ENCODE measurements at places on chromosomes 12 and 14.

- DNase-seq = peak; percentile 23
Measured at GRCh38 chr12:127280393-127281275, 986.3 kb upstream of the TMEM132C start.

DNA sequence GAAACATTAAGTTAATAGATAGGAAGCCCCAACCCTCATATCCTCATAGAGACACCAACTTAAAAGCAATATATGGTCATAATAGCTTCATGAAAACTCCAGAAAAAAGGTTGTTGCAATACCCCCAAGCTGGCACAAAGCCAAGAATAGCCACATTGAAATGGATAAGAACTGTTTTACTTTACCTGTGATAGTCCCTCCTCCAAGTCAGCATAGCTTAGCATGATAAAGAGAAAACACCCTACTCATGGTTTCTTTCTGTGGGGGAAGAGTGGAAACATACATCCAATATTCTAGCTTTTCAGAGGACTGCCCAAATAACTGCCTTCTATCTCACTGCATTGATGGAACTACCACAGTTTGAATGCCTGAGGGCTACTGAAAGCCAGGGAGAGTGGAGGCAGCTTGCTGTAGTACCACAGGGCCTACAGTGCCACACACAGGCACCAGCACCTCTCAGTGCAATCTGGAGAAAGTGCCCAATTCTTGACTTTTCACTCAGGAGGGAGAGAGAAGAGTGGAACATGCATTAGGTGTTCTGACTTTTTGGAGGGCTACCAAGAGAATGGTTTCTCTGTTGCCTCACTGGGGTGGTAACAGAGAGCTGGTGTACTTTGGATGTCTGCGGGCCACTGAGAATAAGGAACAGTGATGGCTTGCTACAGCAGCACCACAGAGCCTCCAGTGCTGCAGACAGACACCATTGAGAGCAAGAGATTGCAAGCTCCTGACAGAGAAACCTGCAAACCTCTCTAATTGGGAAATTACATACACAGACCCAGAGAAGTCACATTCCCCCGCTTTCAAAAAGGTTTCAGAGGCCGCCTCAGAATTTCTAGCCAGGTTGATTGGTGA is 157.1 kb upstream of the GARIN2 start:
- no peak for DNase-seq

- DNase-seq = no peak
Measured at GRCh38 chr12:75864161-75864560, 167.4 kb downstream of the PHLDA1 start.

- no peak for DNase-seq
Measured at GRCh38 chr12:9064815-9065606, 50.7 kb downstream of the A2M start.

Data from CD4-positive, CD25-positive, alpha-beta regulatory T cell (primary cell).